Adrenal gland (tissue), 19 donors: ENCODE measurements at places on chromosomes 16 and 17.

DNA sequence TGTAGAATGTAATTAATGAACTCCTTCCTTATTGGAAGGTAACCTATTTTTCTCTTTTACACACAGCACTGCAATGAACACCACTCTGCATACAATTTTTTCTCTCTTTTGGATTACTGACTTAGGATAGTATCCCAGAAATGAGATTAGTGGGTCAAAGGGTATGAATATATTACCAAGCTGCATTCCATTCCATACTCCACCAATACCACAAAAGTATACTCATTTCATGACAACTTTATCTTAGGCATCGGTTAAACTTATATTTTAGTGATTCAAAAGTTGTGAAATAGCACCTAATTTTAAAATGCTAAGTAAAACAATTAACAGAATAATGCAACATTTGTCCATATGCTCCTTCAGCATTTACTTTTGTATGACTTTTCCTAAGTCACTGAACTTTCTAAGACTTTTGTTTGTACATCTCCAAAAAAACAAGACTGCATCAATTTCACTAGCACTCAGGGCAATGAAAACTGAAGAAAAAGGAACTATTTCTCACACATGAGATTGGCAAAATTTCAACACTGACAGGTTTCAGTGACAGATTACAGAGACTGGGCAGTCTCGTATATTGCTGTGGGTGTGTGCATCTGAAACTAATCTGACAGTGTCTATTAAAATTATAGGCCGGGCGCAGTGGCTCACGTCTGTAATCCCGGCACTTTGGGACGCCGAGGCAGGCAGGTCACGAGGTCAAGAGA is 32.1 kb downstream of the HELZ start:
- no peak for DNase-seq

DNA sequence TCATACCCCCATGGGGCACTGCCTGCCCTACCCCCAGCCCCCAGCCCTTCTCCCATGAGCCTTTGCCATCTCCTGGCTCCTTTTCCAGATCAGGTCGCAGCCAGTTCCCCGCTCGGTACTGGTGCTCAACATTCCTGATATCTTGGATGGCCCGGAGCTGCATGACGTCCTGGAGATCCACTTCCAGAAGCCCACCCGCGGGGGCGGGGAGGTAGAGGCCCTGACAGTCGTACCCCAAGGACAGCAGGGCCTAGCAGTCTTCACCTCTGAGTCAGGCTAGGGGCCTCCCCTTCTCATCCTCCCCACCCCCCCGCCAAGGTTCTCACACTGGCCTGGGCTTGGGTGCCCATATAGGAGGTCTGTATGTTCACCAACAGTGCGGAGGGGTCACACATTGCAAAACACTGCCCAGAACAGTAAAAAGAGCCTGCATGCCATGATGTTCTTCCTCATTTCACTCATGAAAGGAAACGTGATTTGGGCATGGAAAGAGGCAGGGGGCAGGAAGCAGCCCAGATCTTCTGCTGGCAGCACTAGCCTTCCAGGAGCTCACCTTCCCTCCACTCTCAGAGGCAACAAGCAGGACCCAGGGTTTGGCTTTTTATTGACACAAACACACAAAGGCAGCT is 7.5 kb downstream of the IFI35 start:
- DNase-seq: peak; percentile 63

DNA sequence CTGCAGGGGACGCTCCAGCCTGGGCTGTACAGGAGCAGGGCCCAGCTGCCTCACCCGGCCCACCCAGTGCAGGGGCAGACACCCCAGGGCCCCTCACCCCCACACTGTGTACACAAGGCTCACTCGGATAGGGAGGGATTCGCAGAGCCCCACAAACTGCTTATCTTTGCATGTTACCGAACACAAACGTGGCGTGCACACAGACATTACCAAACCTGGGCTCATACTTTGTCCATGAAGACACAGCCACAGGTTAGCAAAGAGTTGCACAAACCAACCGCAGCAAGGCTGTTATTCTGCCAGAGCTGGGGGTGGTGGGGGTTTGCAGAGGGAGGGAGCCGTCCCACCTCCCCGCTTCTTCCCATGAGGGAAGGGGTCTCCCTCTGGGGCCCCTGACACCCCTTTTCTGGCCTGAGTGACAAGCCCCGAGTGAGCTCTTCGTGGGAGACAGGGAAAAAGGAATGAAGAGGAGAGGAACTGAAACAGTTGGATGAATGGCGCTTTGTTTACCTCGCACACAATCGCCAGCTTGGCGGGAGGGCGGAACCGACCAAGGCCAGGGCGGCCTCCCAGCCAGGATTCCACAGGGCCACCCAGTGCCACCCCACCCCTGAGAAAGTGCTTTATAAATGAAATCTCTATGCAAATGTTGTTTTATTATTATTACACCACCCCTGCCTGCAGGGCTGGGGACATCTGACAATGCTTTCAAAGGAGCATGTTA is 434 bp upstream of the CPSF4L start:
- no peak for DNase-seq

DNA sequence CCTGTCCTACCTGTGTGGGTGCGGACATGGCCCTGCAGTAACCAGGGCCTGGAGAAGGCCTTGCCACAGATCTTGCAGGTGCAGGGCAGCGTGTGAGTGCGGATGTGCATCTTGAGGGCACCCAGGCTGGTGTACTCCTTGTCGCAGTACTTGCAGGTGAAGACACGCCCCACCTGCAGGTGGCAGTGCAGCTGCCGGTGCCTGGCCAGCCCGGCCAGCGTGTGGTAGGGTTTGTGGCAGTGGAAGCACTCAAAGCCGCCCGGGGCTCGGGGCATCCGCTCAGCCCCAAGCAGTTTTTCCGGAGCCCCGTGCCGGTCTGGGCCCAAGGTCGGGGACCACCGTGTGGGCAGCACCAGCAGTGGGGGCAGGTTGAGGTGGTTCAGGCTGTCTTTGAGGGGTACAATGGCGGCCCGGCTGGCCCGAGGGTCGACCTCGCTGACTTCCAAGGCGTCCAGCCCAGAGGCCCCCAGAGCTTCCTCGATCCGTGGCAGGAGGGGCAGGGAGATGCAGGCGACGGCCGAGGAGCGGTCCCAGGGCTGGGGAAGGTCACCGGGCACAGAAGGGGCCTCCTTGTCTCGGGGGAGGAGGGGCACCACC is 5.1 kb downstream of the SNAI3 start:
- DNase-seq: no peak

GRCh38 chr16:88317613-88317965 is 65.2 kb upstream of the ZNF469 start:
- DNase-seq: no peak

DNA sequence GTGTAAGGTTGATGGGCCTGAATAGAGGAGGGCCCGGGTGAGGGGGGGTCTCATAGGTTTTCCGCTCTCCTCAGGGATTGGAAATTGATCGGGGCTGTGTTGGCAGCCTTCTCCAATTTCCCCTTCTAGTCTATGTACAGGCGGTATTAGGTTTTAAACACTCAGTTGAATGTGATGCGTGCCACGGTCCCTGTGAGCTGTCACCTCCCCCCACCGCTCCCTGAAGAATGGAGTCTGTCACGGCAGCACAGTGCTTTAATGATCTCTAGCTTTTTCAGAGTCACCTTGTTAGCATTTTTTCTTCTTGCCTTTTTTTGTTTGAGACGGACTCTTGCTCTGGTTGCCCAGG is 800 bp downstream of the COX4I1 start:
- DNase-seq: peak; percentile 26

- no peak for DNase-seq
Measured at GRCh38 chr16:70526403-70526802, 2.8 kb downstream of the SF3B3 start.

DNA sequence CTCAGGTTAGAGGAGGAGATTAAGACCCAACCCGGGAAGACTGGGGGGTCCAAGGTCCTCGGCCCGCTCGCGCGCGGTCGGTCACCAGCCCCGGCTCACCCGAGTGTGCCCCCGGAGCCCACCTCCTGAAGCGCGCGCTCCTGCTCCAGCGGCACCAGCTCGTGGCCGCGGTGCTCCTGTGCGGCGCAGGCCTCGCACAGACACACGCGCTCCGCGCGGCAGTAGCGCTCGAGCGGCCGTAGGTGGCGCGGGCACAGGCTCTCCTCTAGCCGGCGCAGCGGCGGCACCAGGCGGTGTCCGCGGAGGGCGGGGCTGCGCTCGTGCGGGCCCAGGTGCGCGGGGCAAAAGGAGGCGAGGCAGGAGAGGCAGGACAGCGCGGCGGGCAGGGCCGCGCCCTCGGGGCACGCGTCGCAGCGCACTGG is 618 bp downstream of the TRIM47 start:
- DNase-seq: peak; percentile 73

GRCh38 chr17:31437720-31438400 is 46.4 kb downstream of the RAB11FIP4 start:
- DNase-seq: no peak
